ENCODE measurements at places on chromosomes 3 and 15. TPM values are rescaled to one million over a fixed set of nuclear protein-coding genes. Genes with fewer than 3 reads are reported as not detected.

DNA sequence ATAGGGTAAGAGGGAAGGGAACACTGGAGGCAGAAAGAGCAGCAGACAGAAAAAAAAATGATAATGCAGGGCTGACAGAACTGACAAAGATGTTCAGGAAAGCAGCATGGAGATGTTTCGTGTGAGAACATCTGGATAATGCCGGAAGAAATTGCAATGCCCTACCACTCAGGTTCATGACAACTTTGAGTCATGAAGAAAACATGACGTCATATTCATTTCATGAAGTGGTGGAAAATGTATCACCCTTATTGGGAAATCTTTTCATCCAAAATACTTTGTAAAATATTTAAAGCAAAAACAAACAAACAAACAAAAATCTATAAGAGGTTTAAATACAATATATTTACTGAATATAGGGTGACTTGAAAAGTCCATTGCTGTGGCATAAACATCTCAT is 305.4 kb upstream of the IGF1R start:
- DNase-seq = no peak

DNA sequence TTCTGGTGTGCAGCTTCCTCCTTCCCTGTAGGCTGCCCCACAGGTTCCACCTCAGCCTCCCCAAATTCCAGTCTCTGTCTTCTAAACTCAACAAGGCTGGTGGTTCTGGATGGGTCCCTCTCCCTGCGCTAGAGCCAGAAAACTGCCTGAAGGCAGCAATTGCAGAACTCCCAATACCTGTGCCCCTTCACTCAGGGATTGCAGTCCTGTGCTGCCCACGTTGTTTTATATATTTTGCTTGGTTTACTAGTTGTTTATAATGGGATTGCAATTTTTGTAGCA is 14.8 kb upstream of the NPTN start:
- DNase-seq = no peak

DNA sequence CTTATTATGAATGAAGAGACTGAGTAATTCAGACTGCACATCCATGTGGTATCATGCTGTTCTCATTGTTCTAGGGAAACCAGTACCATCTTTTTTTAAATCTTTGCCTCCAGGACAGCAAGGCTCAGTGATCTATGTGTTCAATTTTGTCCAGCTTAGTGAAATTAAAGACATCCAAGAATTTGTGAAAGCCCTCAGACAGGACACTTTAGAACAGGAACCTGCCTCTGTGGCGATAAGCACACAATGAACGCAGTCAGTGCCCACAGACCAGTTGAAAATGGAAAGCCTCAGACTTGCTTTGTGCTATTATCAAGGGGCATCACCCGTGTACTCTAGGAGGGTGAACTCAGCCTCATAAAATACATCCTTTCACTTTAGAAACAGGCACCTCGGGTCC is 20.1 kb downstream of the EID1 start:
- DNase-seq = no peak

GRCh38 chr15:42319206-42319605 is 40.1 kb upstream of the CAPN3 start:
- no peak for DNase-seq

DNA sequence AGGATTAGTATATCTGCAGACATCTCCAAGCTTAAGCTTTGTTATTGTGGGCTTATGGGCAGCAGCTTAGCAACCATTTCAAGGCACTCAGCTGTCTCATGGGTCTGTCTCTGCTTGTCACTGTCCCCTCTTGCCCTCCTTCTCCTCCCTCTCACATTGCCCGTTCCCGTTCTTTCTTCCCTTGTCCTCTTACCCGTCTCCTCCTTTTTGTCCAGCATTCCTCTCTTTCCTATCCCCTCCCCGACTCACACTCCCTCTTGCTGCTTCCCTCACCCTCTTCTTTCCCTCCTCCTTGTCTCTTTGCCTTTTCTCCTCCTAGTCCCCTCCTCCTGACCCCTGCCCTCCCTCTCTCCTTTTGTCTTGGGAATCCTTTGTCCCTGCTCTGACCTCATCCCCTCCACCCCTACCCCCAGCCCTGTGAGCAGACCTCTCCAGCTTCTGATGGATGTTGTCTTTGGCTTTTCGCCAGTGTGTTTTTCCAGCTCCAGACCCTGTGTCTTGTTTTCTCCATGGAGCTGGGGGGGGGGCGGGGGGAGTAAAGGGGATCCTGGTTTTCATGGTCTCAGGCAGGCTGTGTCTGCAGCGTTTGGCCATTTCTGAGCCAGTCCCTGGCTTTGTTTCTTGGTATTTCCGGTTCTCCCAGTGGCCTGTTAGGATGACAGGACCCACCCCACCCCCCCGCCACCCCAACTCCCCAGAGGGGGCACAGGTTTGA is 47.9 kb upstream of the TRAK1 start:
- no peak for DNase-seq

DNA sequence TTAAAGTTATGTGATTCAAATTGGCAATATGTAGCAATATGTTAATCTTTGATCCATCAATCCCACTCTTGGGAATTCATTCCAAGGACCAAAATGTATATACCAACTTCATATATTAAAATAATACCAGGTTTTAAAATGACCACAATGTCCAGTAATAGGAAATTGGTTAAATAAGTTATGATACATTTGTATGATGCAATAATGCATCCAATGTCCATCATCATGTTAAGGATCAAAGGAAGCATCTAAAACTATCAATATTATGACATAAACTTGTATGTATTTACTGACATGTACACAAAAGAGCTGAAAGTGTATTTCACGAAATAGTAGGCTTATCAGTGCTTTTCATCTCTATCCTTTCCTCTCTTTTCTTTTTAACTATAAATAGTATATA is 406.0 kb downstream of the RSL24D1 start:
- DNase-seq = no peak

DNA sequence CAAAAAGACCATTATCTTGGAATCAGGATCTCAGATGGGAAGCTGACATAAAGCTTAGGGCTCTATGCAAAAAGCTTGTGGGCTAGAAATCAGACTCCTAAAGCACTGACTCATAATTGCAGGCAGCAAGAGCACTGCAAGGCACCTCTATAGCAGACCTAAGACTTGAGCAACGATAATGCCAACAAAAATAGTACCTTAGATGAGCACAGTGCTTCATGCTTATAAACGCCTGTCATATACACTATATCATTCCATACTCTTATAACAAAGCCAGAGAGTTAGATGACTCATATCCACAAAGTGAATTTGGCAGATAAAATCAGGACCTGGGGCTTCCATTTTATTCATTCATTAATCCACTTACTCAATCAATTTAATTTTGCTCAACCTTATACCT is 560.8 kb downstream of the MCTP2 start:
- no peak for DNase-seq

GRCh38 chr3:42031808-42032480 is 59.2 kb upstream of the TRAK1 start:
- no peak for DNase-seq

DNA sequence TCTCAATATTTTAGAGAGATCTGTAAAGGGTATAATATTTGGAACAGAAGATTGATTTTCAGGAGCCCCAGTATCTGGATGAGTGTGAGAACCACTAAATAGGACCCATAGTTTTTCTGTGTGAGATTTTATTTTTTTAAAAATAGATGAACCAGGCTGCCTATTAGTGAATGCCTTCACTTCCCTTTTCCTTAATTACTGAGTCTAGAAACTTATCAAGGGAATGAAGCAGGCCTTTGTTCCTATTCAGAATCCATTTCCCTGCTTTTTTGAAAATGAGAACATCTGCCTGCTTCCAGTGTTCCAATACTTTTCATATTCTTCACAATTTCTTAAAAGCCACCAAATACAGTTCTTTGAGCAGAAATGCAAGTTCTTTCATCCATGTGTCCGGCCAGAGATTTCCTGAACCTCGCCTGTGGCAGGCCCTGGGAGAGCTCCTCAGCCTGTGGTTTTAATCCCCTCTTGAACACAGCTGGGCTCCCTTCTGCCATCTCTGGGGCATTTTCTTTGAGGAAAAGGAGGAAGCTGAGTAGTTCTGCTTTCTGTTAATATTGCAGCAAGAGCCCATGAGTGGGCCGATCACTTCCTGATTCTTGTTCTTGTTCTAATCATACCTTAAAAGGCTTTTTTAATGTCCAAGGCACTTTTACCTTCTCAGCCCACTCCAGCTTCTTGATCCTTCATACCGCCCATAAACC is 4.7 kb downstream of the EHD4 start:
- DNase-seq = no peak

DNA sequence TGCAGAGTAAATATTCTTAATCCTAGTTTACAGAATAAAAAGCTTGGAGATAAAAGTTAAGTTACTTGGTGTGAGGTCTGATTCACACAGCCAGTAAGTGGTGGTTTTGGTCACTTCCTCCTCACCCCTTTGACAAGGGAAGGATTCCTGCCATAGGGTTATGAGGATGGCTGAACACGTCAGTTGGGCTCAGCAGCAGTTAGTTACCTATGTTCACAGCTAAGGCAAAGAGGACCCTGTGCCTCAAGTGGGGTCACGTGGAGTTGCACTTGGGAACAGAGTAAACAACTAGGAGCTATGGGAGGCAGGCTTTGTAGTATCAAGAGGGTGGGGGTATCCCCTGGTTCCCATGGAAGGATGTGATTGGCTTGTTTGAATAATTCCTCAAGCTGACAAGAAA is 232.2 kb downstream of the UBE2E2 start:
- DNase-seq = no peak

GRCh38 chr3:156429125-156429524 is 125.8 kb downstream of the SSR3 start:
- DNase-seq = no peak

DNA sequence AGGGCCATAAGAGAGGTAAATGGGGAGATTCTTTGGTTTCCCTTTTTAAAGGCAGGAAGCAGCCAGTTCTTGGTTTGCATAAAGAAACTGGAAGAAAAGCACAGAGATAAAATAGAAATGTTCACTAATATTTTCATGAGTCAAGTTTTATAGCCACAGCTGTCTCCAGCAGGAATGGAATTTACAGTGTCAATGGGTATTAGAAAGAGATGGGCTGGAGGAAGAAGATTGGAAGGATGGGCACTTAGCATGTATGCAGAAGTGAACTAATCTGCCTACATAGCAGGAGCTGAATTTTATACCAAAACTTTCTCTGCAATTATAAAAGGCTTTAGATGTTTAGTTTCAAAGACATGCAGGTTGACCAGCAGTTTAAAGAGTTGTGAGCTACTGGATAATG is 521.9 kb upstream of the GOLIM4 start:
- DNase-seq = no peak

The ST8SIA2 gene
- total RNA-seq = not detected

The IL5RA gene
- total RNA-seq = not detected

The GPR171 gene
- 2.7 TPM for total RNA-seq

The HYAL1 gene
- total RNA-seq = 3.4 TPM

The SLC6A1 gene
- 34.4 TPM for total RNA-seq

The TM4SF4 gene
- not detected for total RNA-seq

The ZNF385D gene
- 3.4 TPM for total RNA-seq
